MV-4-11 (cell line): ENCODE measurements at places on chromosomes 12 and 14.

DNA sequence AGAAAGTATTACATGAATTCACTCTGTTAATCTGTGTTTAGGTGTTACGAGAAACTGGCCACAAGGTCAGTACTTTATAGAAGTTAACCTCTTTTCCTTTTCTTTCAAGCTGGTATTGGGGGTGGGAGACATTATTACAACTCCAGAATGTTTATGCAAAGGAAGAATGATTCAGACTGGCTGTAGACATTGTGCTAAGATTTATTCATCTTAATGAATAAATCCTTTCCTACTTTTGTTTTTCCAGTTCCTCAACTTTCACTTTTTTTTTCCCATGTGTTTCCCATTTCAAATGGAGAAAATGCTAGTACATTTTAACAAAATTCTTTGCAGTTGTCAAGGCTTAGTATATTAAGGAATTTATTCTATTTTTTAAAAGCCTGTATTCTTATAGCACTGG, 1.3 kb downstream of the OTOGL start:
- no peak for DNase-seq

- DNase-seq: no peak
These were observed 186.1 kb downstream of the PLCZ1 start for GRCh38 chr12:18551701-18552100.

DNA sequence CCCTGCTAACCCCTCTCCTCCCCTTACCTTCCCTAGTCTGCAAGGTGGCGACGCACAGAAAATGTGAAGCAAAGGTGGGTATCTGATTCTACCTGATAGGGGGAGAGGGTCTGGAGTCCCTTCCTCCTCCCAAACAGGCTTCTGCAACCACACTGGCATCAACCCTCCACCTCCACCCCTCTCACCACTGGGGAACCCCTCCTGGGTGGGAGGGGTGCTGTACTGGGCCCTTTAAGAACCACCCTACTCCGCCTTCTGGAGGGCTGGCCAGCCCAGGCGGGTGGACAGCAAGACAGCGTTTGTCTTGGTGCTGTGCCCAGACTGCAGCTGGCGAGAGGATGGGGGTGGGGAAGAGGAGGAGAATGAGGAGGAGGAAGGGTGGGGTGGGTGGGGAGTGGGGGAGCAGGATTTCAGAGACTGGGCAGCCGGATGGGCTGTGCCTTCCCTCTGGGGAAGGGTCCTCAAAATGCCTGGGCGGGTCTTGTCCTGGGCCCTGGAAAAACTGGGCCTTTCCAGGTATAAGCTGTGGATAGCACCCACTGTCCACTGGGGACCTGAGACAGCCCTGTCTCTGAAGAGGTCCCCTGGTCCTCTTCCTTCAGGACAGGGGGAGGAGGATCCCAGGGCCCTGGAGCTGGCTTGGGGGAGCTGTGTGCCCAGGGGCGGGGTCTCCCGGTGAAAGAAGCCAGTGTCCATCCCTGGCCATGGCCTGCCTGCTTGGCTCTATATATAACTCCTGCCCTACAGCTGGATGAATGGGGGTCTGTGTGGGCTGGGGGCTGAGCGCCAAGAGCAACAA, 2.8 kb downstream of the TNS2 start:
- DNase-seq: no peak

- DNase-seq: no peak
These were observed 9.0 kb upstream of the YLPM1 start for GRCh38 chr14:74754157-74754556.

GRCh38 chr14:103871596-103872480, 24.5 kb upstream of the PPP1R13B start:
- DNase-seq: peak; percentile 50

GRCh38 chr12:102570256-102570655, 89.9 kb upstream of the IGF1 start:
- DNase-seq: no peak

GRCh38 chr14:91009501-91010152, 50.8 kb downstream of the RPS6KA5 start:
- peak; percentile 99 for DNase-seq

DNA sequence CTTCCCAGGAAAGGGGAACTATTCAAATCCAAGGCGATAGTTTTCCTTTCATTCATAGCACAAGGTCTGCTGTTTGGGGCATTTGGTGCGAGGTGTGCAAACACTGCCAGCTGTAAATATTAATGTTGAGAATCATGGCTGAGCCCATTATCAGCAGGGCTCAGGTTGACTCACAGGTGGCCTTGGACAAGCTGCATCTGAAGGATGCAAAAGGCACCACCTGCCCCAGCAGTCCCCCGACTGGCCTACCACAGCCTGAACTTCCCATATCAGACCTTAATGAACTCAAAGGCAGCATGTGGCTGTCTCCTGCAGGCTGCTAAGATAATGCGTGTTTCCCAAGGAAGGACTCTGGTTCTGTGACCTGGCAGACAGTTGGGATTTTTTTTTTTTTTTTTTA, 93.3 kb upstream of the MAP1LC3B2 start:
- no peak for DNase-seq

DNA sequence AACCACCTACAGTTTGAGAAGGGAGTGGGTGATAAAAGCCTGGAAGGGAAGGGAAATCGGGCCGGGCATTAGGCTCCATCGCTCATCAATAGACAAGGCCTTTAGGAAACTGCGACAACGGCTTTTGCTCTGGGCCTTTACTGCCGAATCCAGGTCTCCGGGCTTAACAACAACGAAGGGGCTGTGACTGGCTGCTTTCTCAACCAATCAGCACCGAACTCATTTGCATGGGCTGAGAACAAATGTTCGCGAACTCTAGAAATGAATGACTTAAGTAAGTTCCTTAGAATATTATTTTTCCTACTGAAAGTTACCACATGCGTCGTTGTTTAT, 261 bp upstream of the RNU7-1 start:
- DNase-seq: peak; percentile 91

- DNase-seq: no peak
These were observed 221.8 kb downstream of the PHLDA1 start for GRCh38 chr12:75809746-75810145.

DNA sequence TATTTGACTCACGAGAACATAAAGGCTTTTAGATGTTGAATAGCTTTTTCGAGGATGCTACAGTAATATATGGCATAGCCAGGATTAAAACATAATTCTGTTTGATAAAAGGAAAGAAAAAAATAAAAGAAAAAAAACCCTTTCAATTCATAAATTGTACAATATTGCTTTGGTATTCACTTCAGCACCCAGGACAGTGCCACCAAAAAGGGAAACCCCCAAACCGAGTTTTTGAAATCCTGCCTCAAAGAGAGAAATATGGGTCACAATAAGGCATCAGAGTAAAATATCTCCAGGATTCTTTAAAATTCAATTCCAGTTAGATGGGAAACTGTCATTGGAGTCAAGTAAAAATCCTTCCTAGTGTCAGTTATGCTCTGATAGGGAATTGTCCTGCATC, 551.2 kb upstream of the SEL1L start:
- DNase-seq: no peak

DNA sequence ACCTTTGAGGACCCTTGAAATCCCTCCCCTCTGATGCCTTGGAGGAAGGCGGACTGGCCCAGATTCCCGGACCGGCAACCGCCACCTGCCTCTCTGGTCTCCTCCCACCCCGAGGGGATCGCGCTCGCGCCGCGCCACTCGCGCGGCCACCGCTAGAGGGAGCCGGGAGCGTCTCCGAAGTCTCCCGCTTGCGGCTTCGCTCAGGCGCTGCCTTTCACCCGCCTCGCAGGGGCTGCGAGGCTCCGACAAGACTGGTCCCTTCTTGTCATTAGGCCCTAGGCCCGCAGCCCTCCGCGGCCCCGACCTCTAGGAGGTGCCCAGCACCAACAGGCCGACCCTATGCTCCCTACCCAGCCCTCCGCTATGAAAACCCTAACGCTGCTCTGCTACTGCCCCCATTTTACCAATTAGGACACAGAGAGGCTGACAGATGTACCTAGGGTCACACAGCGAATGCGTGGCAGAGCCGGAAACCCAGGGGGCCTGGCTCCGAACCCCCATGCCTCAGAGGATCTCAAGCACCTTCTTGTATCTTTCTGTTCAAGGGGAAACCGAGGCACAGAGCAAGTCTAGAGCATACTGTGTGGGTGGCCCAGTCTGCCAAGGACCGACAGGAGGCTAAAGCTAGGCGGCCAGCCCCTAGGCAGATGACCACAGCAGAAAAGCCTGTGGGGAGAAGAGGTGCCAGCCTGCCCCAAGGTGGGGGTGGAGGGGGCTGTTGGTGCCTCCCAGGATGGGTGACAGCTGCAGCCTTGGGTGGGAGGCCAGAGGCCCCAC, 21.4 kb upstream of the VSX2 start:
- peak; percentile 41 for DNase-seq

DNA sequence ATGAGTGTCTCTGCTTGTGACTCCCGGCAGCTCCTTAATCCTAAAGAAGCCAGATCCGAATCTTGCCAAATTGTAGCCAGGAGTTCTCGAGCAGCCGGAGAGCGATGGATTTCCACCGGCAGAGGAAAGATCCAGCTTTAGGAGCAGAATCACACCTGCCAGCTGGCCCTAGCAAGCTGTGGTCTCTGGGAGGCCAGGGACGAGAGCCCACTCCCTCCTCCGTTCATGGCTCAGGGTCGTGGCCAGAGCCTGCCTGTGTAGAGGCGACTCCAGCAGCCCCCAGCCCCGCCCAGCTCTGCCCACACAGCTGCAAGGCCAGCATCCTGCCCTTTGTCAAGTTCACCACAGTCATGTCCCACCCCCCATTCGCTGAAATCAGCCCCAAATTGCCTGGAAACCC, 121.0 kb downstream of the SCARB1 start:
- no peak for DNase-seq

DNA sequence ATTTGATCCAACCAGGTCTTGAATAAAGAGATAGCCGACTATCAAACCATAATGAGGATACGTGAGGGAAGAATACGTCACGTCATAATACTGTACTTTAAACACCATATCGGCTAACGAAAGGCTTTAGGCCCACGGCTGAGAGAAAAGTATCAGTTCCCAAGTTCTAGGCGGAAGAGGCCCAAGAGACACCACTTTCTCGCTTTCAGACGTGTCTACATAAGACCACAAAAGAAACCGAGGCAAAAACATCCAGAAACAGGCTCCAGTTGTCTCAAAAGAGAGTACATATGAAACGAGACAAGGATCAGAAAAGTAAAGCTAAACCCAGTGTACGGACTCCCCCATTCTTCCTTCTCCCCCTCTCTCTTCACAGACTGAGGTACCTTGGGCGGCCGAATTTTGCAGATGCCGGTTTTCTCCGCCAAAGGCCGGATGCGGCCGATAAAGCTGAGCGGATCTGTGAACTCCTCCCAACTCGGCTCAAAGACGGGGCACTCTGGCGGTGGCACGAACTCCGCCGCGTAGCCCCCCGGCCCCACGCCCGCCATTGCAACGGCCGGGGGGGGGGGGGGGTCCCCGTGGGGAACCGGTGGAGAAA, 479 bp downstream of the KDM5A start:
- no peak for DNase-seq

- DNase-seq: no peak
These were observed 42.0 kb downstream of the LTBP2 start for GRCh38 chr14:74569806-74570591.
